Nucleus accumbens (tissue), 56 donors: ENCODE measurements at places on chromosomes 6 and 20.
A peak's percentile ranks its signal among the peaks of the same experiment; 100 is the strongest.

- DNase-seq, result no peak
These were observed 714.0 kb downstream of the MAFB start for GRCh38 chr20:39974966-39975501.

GRCh38 chr6:36759148-36759759 lies 61.6 kb downstream of the RAB44 start:
- peak; percentile 62 for DNase-seq

DNA sequence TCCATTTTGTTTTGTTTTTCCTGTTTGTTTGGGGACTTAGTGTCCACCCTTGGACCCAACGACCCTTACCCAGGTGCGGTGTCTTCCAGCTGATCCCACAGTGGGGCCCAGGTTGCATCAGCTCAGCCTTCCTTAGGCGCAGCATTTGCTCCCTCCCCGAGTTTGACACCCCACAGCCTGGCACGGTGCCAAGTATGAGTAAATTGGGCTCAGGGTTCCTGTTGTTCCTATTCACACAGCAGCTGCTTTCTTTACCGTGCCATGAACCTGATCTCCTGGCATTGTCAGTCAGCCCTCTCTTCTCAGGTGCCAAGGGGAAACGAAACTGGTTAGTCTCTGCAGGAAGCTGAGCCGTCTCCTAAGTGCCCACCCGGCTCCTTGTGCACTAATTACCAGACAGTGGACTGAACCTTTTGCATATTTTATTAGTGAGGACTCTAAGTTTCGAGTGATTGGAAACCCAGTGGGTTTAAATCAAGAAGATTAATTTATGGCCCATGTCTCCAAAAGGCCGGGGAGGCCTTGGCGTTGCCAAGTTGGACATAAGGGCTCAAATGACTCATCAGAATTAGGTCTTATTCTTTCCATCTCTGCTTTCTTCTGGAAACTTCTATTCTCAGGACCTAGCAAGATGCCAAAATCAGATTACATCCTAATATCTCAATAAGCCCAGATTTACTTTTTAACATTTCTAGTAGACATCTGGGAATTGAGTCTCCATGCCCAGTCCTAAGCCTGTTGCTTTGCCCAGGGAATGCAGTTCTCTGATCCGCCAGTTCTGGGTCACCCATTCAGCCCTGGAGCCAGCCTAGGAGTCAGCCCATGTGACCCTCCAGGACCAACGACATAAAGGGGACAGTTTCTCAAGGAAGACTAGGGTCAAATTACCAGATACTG lies 68.8 kb downstream of the TSHZ2 start:
- no peak for DNase-seq

DNA sequence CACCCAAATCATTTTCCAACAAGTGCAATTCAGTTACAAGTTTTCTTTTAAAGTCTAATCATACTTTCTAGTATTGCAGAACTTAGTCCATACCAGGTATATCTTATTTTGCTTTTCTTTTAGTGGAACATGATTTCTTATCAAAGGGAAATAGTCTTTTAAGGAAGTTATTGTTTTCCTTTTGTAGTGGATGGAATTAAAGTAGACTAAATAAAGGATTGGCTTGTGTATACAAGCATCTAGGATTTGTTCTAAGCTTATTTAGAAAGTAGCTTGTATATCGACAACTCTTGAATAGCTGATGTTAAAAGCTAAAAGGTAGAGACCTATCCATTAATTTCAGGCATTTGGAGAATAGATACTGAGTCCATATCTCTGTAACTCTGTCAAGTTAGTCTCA lies 14.8 kb downstream of the DCBLD1 start:
- DNase-seq, result no peak

- no peak for DNase-seq
These were observed 53.5 kb upstream of the CCN2 start for GRCh38 chr6:132004668-132005067.

DNA sequence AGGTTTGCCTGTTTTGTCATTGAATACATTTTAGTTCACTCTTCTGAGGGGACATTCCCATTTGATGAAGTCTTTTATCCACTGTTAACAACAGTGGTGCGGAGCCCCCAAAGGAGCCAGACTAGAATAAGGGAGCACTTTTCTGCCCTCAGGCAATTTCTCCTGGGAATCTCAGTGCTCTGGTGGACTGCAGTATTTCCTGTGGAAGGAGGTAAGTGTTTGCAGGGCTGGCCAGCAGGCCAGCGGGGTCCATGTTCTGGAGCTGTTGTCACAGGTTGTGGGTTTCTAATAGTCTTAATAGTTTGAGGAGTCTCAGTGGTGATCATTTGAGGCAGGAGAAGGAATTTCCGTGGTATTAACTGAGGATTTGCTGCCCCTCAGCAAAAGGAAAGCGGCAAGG lies 83.5 kb downstream of the ASXL1 start:
- no peak for DNase-seq

DNA sequence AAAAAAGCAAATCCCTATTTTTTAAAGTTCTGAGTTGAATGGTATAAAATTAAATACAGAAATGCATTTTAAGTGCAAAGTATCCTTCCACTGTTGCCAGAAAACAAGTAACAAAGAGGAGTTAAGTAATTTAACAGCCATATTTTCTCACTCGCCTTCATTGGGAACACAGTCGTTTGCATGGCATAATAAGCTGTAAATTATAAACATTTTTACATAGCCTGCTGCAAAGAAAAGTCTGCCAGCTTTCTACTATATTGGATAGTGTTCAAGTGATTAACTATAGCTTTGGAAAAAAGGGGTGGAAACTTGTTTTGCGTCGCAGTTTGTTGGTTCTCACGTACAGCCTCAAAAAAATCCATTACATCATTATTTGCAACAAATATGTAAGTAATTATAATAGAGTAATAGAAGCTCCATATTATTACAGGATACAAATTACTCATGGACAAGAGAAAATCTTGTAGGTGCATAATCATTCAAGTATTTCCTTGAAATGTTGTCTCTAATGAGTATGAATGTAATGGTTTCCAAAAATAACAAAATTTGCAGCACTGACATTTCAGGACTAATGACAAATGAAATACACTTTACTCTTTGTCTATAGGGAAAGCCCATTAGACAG lies 139.3 kb downstream of the PDSS2 start:
- no peak for DNase-seq

DNA sequence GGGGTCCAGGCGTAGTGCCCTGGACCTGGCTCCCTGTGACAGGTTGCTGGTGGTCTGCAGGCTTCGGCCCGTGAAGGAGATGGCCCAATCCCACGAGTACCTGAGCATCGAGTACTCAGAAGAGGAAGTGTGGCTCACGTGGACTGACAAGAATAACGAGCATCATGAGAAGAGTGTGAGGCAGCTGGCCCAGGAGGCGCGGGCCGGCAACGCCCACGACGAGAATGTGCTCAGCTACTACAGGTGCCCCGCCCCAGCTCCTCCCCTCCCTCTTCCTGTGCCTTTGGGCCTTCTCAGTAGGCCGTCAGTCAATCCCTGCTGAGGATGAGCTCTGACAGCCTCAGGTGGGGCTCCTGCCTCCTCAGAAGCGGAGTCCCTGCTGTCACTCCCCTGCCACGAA lies 42.6 kb downstream of the UQCC2 start:
- no peak for DNase-seq

DNA sequence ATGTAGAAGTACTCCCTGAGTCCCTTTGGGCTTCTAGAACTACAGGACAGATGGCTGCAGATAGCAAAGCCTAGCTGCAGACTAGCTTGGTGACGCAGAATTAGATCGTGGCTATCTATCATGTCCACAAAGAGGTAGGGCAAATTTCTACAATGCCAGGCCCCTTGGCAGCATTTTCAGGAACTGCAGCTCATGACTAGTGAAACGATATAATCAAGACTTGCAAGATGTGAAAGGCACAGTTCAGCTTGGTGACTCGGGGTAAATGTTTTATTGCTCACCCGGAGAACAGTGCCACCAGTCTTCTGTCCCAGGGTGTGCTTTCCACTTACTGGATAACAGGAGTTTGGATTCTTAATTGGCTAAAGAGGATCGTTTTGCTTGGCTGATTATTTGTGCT lies 108.7 kb upstream of the LY86 start:
- no peak for DNase-seq

DNA sequence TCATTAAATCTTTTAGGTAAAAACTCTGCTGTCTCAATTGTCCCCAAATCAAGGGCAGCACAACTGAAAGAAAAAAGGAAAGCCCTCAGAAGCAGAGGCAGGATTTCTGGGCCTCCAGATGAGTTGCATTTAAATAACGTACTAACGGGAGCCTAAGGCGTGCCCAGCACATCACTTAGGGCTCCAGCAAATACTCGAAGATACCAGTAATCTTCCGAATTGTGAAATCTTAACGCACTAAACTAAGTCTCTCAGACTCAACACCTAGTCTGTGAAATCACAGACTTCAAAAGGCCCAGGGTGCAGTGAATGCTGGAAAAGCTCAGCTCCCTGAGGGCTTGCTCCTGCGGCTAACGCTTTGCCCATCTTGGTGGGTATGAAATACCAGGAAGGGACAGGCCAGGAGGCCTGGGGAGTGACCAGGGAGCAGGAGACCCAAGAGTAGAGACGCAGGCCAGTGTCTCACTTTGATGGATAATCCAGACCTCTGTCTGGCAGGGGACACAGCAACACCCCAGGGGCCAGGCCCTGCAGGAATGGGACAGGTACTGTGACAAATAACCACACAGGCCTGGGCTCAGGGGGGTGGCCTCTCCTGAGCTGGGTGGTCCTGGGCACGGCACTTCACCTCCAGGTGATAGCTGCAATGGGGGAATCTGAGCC lies 36.4 kb downstream of the RRBP1 start:
- DNase-seq, result no peak

DNA sequence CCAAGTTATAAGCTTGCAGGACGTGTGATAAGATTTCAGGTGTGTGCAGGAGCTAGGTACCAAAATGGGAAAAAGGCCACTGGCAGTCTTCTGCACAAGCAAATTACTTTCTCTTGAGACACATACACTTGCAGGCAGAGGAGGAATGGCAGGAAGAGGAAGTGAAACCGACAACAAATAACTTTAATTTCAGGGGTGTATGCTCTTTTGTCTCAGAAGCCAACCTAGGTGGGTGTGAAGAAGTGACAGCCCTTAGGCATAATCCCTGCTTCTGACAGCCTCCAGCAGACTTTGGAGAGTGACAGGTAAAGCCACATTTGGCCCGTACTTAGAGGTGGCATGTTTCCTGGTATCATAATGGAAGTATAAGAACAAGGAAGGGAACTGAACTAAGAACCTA lies 118.8 kb upstream of the TRAF3IP2 start:
- DNase-seq, result no peak

DNA sequence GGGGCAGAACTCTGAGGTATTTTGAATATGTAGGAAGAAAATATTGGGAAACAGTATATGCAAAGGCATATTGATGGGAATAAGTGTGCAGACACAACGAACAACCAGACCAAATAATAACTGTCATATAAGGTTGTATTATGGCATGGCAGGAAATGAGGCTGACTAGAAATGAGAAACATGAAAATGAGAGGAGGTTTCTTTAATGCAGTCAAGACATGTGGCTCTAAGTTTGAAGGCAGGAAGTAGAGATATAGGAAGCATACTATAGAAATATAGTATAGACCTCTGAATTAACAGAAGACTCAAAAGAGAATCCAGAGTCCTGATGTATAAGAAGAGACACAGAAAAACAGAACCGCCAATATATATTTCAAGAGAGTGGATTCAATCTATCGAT lies 459.7 kb upstream of the PTCHD4 start:
- no peak for DNase-seq

- DNase-seq, result no peak
These were observed 18.3 kb upstream of the SNAP25 start for GRCh38 chr20:10200330-10200729.

- DNase-seq, result peak; percentile 36
These were observed 83.1 kb downstream of the IRF4 start for GRCh38 chr6:474453-475185.

DNA sequence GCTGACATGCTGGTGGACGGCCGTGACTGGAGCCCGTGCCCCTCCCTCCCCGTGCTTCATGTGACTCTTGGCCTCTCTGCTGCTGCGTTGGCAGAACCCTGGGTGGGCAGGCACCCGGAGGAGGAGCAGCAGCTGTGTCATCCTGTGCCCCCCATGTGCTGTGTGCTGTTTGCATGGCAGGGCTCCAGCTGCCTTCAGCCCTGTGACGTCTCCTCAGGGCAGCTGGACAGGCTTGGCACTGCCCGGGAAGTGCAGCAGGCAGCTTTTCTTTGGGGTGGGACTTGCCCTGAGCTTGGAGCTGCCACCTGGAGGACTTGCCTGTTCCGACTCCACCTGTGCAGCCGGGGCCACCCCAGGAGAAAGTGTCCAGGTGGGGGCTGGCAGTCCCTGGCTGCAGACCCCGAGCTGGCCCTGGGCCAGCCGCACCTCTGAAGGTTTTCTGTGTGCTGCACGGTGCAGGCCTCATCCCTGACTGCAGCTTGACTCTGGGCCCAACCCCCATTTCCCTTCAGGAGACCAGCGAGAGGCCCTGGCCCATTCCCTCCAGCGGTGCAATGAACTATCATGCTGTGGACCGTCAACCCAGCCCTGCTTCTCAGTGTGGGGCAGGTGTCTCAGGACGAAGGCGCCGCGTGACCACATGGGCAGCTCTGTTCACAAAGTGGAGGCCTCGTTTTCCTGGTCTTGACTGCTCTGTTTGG lies 8.1 kb downstream of the NPBWR2 start:
- DNase-seq, result peak; percentile 38

- no peak for DNase-seq
These were observed 2.2 kb upstream of the RRBP1 start for GRCh38 chr20:17684077-17684888.

- no peak for DNase-seq
These were observed 42.4 kb downstream of the HFE start for GRCh38 chr6:26129656-26130055.
